Activated CD4-positive, CD25-positive, alpha-beta regulatory T cell (primary cell): ENCODE measurements at places on chromosomes 12 and 14.

GRCh38 chr12:41061192-41061591 is 126.9 kb upstream of the PDZRN4 start:
- DNase-seq, result no peak

GRCh38 chr12:123972457-123973401 is at the start of the genes CCDC92 and ZNF664:
CCDC92 (minus strand) TSS chr12:123972831; CDS start chr12:123944305, 28,526 bp downstream.
ZNF664 (plus strand) TSS chr12:123973215; CDS start chr12:124012145, 38,930 bp downstream.
- peak; percentile 99 for DNase-seq

DNA sequence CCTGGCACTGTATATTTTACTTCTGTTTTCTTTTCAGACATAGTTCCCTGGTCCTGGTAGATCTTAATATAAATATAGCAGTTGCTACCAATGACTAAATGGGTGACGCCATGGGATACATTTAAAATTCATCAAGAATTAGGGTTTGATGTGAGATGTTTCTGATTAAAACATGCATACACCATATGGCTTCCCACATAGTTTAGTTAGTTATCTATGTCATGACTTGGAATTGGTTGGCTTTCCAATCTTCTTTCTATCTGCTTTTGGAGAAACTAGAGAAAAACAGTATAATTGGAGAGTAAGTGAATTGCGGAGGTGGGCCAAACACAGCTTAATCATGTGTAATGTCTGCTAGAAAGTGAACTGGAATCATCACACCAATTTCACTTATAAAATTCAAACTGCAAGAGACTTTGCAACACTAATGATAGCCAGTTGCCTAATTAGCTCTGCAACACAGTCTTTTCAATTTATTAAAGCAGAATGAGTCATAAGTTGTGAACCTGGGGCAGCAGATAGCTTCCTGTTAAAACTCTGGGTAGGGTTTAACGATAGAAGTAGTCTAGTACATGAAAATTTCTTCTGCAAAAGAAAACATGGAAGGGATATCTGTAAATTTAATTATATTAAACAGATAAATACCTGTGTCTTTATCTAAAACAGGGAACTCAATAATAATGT is 295.2 kb downstream of the SLC16A7 start:
- no peak for DNase-seq

DNA sequence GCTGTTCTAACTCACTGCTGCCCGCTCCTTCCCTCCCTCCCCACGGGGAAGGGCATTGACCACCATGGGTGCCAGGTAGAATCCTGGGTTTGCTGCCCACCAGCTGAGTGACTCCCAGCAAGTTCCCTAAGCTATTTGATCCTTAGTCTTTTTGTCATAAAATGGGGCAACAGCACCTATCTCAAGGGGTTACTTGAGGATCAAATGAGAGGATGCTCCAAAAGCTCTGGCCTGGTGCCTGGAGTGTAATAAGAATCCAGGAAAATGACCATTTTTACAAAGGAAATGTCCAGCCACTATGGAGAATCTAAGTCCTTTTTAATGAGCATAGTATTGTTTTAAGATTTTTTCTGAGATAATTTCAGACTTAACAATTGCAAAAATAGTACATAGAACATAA is 61.4 kb upstream of the CMKLR1 start:
- no peak for DNase-seq

DNA sequence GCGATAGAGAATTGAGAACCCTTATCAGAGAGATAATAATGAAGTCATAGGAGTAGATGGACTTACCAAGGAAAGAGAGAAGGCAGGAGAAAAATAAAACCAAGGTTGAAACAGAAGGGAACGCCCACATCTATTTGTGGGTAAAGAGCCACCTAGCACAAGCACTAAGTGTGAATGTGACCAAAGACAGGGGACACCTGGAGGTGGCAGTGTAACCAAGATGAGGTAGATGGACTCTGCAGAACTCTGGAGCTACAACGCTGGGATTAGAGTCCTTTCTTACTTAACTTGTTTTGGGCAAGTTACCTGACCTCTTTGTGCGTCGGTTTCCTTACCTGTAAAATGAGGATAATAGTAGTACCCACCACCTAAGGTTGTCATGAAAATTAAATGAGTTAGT is 101.9 kb downstream of the SLC5A8 start:
- no peak for DNase-seq

- DNase-seq, result no peak
Observed at GRCh38 chr14:54435500-54435981, 5.6 kb downstream of the CNIH1 start.
